Stomach (tissue), 19 donors: ENCODE measurements at places on chromosomes 13 and 19. TPM values are rescaled to one million over a fixed set of nuclear protein-coding genes. Genes with fewer than 3 reads are reported as not detected.

Gene PLK5
- polyA plus RNA-seq: not detected

Gene KLK2
- polyA plus RNA-seq: not detected

Gene ZNF471
- polyA plus RNA-seq: 2.8 TPM

Gene ENOX1
- polyA plus RNA-seq: 0.58 TPM

Gene DHDH
- 1.2 TPM for polyA plus RNA-seq
